GM23248 (cell line): ENCODE measurements at places on chromosomes 7 and 10. TPM values are rescaled to one million over a fixed set of nuclear protein-coding genes. Genes with fewer than 3 reads are reported as not detected.

The CYP17A1 gene
- not detected in 2 replicates for total RNA-seq

The TMEM273 gene
- not detected in 2 replicates for total RNA-seq

The FKBP9 gene
- total RNA-seq, result 555 and 556 TPM in 2 replicates

The FAM180A gene
- total RNA-seq, result 53.5 and 60.1 TPM in 2 replicates

- peak; percentile 45 for DNase-seq
- peaks cover 42% of the 10 kb centered on the region for H3K4me1 ChIP-seq
- H3K4me3 ChIP-seq, result no peak overlapping the region
Measured at GRCh38 chr7:92609921-92610518, 19.8 kb upstream of the FAM133B start.
